ENCODE measurements at places on chromosomes 7 and 10.

DNA sequence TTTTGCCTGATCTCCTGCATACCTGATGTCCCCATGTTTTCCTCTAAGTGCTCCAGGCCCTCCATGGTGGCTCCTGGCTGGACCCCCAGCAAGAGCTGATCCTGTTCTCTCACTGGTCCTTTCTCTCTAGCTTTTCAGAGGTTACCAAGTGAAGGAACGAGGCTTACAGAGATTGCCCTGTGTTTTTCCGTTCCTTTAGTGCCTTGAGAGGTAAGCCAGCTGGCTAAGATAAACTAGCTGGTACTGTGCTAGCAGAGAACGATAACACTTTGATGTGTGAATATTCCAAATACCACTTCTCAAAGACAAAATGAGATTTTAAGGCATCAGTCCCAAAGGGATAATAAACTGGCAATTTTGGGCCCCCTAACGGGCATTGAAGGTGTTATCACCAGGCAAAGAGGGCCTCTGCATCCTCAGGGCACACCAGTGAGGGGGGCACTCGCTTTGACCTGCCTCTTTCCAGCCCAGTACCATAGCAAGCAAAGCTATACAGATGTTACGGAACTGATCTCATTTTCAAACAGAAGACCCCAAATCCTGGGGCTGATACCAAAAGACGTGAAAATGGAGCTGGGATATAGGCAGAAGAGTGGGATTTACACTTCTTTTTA, 8.4 kb upstream of the CCNY start:
- H3K36me3 ChIP-seq = no peaks in the 10 kb centered on the region
- peaks cover 5% of the 10 kb centered on the region for H3K4me1 ChIP-seq
- H3K4me3 ChIP-seq = no peak overlapping the region
- H3K27ac ChIP-seq = no peak overlapping the region
- no peaks in the 10 kb centered on the region for H3K27me3 ChIP-seq

DNA sequence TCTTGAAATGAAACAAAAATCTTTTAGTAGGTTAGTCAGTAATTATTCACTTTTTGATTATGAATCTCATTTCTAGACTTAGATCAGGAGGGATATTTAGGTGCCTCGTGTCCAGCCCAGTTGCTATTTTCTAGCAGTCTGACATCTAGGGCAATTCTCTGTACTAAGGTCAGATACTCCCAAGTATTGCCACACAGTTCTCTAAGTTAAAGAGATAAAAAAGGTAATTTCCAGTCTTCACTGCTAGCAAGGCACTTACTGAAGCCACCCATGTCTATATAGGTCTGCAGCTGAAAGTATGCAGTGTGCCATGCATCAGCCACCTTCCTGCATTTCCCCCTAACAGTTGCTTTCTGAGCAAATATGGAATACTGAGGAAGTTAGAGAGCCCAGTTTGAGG, 83.4 kb downstream of the PON1 start:
- no peaks in the 10 kb centered on the region for H3K36me3 ChIP-seq
- no peak overlapping the region for H3K27ac ChIP-seq
- H3K4me1 ChIP-seq = no peaks in the 10 kb centered on the region
- H3K27me3 ChIP-seq = no peaks in the 10 kb centered on the region

DNA sequence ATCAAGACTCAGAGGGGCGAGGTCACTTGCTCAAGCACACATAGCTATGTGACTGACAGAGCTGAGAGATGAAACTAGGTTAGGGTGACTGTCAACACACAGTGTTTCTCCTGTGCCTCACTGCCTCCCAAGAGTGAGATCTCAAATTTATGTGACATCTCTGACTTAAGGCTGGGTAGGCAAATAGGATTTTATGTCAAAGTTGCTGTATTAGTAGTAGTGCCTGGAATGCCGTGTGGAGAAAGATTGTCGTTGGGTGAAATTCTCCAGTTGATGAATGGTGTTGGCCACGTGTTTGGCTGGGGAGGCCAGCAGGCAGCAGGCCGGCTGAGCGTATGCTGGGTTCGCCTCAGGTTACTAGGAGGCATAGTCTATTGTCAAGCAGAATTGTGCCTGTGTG, 148.3 kb upstream of the BMPER start:
- H3K4me3 ChIP-seq = no peak overlapping the region
- no peak overlapping the region for H3K27ac ChIP-seq
- peak; percentile 86 for DNase-seq

DNA sequence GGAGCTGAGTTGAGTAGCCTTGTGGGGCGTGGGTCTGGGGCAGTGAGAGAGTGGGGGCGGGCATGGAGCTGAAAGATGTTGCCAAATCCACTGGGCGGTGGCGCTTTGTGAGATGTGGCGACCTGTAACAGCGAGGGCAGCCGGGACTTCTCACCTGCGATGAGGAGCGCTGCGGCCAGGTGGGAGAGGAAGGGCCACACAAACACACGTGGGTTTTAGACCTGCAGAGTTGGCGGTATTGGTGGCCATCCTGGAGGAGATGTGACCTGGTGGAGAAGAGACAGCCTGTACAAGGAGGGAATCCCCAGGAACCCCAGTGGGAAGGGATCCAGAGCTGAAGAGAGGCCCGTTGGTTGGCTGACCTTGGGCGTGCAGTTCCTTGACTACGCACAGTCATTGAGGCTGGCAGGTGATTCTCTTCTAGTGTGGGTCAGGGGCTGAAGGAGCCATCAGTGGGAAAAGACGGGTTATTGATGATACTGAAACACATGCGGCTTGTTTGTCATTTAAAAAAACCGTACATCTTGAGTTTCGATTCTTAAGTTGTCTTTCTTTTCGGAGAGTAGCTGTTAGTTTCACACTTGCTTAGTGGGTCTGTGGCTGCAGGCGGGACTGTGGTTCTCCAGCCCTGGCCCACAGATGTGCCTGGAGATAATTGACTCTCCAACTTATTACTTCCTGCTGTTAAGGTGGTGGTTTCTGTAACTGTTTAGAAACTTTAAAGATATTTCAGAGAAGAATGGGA, 2.4 kb downstream of the CHST12 start:
- no peak for DNase-seq
- H3K27ac ChIP-seq = no peak overlapping the region
- H3K4me3 ChIP-seq = no peak overlapping the region
- peaks cover 10% of the 10 kb centered on the region for H3K4me1 ChIP-seq
- H3K36me3 ChIP-seq = no peaks in the 10 kb centered on the region

DNA sequence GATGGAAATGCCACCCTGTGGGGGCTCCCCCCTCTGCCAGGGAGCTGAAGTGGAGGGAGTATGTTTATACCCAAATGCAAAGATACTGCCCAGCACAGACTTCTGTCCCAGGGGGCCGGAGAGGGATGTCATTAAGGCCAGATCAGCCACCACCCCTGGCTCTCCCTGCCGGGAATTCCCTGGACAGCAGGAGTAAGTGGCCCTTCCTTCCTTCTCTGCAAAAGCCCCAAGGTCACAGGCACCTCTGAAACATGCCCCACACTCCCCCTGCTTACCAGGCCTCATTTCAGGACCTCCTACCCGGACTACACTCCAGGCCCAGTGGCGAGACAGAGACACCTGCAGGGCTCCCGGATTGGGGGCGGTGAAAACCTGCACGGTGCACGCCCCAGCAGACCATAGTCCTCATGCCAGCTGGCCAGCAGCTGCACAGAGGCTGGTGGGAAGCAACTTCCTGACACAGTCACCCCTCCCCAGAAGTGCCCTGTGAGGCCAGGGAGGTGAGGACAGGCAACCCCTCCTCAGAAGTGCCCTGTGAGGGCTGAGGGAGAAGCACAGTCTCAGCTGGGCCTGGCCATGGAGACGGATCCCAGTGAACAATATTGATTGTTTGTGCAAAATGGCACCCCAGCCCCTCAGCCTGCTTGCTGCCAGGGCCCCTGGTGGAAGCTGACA, 33.0 kb upstream of the RET start:
- no peak overlapping the region for H3K27ac ChIP-seq
- DNase-seq = no peak
- no peaks in the 10 kb centered on the region for H3K4me1 ChIP-seq
- H3K4me3 ChIP-seq = no peak overlapping the region

DNA sequence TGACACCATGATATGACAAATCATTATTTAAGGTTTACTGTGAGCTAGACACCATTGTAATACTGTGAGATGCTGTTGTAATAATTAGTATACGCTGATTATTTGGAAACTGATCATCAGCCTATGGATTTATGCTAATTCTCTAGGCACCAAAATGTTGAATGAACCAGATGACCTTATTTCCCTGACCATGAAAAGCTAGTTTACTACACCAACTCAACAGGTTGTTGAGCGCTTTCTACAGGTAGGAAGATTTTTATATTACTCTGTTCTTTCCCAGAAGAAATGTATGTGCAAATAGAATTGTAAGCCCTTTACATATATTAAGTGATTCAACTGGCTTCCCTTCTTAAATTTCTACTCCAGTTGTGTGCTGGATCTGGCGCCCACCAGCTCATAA, 6.2 kb downstream of the NRP1 start:
- peaks cover 4% of the 10 kb centered on the region for H3K36me3 ChIP-seq
- no peak overlapping the region for H3K27ac ChIP-seq
- no peak for DNase-seq
- no peak overlapping the region for H3K4me3 ChIP-seq

Measured in trophoblast cell (in vitro differentiated cells and primary cell).